ENCODE measurements at places on chromosomes 3 and 15.

DNA sequence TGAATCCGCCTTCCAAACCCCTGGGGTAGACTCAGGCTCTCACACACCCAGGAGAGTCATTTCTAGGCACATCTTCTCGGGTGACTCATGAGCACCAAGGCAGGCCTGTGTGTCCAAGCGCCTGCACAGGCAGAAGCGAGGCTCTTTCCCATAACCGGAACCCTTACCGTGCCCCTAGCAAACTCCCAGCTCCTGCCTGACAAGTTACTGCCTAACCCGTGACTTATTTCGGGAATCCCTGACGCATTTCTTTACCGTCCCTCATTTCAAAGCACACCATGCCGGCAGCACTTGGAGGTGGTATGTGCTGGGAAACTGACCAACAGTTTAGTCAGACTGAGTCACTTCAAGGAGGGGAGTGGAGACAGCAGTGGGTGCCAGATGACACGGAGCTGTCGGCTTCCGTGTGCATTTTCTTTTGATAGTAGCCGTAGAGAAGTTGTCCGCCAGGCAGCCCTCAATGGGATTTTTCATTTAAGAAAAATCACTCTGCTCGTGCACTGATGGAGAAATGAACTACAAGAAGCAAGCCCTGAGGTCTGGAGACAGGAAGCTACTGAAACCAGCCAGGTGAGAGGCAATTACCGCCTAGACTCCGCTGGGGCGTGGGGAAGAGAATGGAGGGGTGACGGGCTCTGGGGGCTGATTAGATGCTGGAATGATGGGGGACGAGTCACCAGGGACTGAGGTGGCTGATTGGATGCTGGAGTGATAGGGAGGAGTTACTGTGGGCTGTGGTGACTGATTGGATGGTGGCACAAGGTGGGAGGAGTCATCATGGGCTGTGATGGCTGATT is 17.3 kb upstream of the HRH1 start:
- DNase-seq = no peak

GRCh38 chr3:144362126-144362525 is 390.5 kb downstream of the DIPK2A start:
- DNase-seq = no peak

DNA sequence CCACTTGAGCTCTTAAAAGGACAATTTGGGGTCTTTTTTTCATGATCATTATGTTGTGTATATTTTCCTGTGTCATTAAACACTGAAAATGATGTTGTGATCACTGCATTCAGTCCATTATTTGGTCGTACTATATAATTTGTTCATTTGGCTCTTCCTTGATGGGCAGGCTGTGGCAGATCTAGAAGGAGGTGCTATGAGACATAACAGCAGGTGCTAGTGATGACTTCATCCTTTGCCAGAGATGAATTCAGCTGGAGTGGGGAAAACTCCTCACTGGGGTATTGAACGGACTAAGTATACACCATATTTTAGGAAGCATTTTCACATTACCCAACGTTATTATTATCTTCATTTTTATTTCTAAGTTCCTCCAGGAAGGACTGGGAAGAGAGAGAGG is 12.0 kb downstream of the CMTM7 start:
- DNase-seq = no peak

DNA sequence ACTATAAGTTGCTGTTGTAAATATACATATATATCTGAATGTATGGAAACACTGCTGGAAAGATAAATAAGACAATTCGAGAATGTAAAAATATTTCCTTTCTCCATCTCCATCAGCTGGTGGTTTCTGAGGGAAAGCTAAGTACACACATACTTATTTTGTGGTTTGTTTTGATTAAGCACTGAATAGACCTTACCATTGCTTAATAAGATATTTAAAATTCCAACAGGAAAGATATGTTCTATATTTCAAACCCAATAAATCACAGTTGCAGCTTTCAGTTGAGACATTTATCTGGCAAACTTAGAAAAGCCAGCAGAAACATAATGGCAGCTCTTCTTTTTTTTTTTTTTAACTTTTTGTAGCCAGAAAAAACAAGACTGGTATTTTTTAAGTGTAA is 160.4 kb downstream of the VGLL3 start:
- DNase-seq = no peak

DNA sequence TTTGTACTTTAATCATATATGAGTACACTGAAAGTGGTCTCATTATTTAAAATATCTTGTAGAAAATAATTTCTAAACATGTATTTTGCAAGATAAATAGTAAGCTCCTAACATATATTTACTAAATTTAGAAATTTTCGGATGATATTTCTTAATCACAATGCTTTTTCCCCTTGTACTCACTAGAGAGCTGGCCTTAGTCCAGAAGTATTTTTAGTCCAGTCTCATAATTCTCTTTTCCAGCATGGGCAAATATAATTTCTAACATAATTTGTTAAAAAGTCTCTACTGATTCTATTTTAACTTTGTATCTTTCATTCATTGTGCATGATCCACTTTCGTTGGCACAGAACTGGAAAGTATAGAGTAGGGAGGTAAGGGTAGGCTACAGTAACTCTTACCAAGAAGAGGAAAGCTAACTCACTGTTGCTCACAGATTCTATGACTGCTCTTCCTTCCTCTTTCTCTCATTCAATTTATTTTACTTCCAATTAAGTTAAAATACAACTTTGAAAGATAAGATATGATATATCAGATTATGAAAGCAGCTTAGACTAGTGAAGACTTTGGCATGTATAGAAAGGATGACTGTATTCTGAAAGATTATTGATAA is 39.3 kb downstream of the FGF7 start:
- no peak for DNase-seq

- DNase-seq = no peak
Observed at GRCh38 chr3:4525560-4526223, 32.5 kb downstream of the ITPR1 start.

DNA sequence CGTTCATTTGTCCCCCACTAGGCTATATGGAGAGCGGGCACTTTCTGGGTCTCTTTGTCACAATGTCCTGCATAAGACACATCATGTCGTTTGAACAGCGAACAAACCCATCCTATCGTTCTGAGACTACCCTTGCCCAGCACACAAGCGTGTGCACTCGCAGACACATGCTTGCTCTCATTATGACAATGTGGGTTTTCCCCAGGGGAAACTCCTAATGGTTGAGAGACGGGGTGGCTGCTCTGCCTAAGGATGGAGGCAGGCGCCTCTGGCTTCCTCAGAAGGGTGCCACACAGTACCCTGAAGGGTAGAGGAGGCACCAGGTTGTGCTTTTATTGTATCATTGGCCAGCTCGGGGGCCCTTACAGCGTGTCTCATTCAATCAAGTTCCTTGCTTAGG is 51.0 kb upstream of the MYZAP start:
- DNase-seq = peak; percentile 18

GRCh38 chr15:62941699-62942098 is 100.8 kb upstream of the TPM1 start:
- DNase-seq = no peak

- no peak for DNase-seq
Observed at GRCh38 chr3:139480585-139480984, 4.3 kb upstream of the RBP2 start.

DNA sequence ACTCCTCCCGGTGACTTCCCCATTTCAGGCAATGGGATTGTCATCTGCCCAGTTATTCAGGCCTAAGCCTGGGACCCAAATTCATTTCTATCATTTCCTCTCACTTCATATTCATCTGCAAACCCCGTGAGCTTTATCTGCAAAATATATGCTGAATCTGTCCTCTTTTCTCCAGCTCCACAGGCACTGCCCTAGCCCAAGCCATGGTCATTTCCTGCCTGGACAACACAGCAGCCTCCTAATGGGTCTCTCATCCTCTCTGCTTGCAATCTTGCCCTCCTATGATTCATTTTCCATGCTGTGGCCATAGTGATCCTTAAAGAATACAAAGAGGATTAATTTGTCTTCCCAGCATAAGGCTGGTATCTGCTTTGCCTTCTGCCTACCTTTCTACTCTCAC is 6.1 kb downstream of the RBP2 start:
- no peak for DNase-seq

- DNase-seq = no peak
Observed at GRCh38 chr15:80554560-80554959, 140.6 kb upstream of the ABHD17C start.

DNA sequence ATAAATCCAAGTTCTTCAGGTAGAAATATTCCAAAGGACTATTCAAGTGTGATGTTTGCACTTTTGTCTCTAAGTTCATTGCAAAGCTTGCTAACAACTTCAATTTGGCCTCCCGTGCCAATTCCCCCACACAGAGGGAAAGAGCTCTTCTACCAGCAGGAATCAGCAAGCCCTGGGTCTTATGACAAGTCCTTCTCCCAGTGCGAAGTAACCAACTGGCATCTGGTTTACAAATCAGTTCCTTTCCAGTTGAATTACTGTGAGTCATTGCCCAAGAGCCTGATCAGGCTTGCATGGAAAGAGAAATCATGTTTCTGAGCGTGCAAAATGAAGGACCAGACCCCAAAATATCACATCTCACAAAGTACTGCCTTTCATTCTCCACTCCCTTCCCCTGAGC is 62.7 kb upstream of the SLCO3A1 start:
- DNase-seq = no peak

- no peak for DNase-seq
Observed at GRCh38 chr3:98199020-98199419, 32.5 kb downstream of the OR5H15 start.

Measured in GM12891 (cell line).